Muscle of leg (tissue), 16 donors: ENCODE measurements at places on chromosomes 16 and 17.

GRCh38 chr17:44122816-44123355 is 555 bp downstream of the HDAC5 start:
- H3K36me3 ChIP-seq: peaks cover 11% of the 10 kb centered on the region
- H3K4me3 ChIP-seq: peak overlapping the region; percentile 85
- H3K27me3 ChIP-seq: no peaks in the 10 kb centered on the region

GRCh38 chr17:30103921-30104320 is 12.7 kb upstream of the NSRP1 start:
- peaks cover 3% of the 10 kb centered on the region for H3K27me3 ChIP-seq
- H3K4me3 ChIP-seq: no peak overlapping the region
- no peaks in the 10 kb centered on the region for H3K36me3 ChIP-seq
- no peak for DNase-seq
- peaks cover 3% of the 10 kb centered on the region for H3K4me1 ChIP-seq

DNA sequence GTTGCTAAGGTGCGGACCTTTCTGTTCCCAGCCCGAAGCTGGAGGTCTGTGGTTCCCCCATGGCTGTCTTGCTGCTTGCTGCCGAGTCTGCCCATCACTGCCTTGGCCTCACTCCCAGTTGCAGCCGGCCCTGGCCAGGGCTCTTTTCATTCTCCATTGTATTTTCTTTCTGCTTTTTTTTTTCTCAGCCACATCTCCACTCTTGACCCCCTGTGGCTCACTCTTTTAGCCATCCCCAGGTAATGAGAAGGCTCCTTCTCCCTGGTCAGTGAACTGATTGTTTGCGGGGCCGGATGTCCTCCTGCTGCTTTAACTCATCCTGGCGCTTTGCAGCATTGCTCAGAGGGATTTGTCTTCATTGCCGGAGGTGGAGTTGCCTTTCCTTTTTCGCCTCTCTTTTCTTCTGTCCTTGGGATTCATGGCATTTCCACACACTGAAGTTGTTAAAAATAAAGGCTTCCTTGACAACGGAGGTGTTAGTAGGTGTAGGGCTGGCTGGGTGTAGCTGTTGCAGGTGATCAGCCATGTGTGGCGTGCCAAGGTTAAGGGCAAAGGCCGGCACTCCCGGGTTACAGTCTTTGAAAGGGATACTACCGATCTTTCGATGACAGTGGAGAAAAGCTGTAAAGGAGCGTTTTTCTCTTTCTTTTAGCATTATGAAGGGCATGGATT is 34.1 kb downstream of the MAP2K6 start:
- H3K4me3 ChIP-seq: no peak overlapping the region
- peak; percentile 53 for DNase-seq
- peaks cover 15% of the 10 kb centered on the region for H3K4me1 ChIP-seq
- peak overlapping the region; percentile 49 for H3K27ac ChIP-seq
- H3K36me3 ChIP-seq: no peaks in the 10 kb centered on the region
- no peaks in the 10 kb centered on the region for H3K27me3 ChIP-seq

GRCh38 chr17:66312912-66313311 is 10.5 kb downstream of the PRKCA start:
- H3K27me3 ChIP-seq: peaks cover 3% of the 10 kb centered on the region

- H3K4me1 ChIP-seq: peaks cover 14% of the 10 kb centered on the region
- no peak overlapping the region for H3K27ac ChIP-seq
- no peak overlapping the region for H3K4me3 ChIP-seq
- H3K27me3 ChIP-seq: peaks cover 45% of the 10 kb centered on the region
Measured at GRCh38 chr16:86755571-86756006, 177.2 kb downstream of the FOXL1 start.

GRCh38 chr16:48971571-48972077 is 310.0 kb downstream of the CBLN1 start:
- H3K27ac ChIP-seq: no peak overlapping the region
- no peak for DNase-seq
- H3K36me3 ChIP-seq: no peaks in the 10 kb centered on the region
- H3K27me3 ChIP-seq: no peaks in the 10 kb centered on the region

DNA sequence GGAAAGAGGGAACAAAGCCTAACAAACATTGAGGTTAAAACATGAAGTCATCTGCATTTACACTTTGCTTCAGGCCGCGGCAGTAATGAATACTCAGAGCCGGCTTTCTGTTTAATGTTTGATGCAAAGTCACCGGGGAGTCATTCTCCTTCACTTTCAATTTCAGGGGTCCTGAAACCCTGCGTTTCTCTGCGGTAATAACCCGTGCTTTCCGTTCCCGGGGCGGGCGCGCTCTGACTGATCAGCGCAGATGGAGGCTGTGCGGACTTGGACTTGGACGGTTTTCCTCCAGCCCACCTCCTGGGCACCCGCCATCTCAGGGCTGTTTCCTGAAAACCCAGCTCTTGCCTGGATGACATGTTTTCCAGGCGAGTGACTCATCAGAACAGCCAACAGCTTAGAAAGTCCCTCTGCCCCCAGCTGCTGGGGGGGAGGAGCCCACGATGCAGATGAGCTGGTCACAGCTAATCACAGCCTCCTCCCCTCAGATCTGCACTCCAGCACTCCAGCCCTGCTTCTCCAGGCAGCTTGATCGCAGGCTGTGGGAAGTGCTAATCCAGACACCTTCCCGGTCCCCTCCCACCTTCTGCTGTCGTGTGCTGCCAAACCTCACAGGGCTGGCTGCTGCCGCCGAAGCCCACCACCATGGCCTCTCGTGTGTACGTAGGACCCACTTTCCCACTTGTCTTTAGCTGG is 158.6 kb upstream of the CHMP6 start:
- peak overlapping the region; percentile 94 for H3K27ac ChIP-seq
- peaks cover 13% of the 10 kb centered on the region for H3K36me3 ChIP-seq
- H3K27me3 ChIP-seq: no peaks in the 10 kb centered on the region
- H3K4me1 ChIP-seq: peaks cover 56% of the 10 kb centered on the region
- DNase-seq: peak; percentile 99

DNA sequence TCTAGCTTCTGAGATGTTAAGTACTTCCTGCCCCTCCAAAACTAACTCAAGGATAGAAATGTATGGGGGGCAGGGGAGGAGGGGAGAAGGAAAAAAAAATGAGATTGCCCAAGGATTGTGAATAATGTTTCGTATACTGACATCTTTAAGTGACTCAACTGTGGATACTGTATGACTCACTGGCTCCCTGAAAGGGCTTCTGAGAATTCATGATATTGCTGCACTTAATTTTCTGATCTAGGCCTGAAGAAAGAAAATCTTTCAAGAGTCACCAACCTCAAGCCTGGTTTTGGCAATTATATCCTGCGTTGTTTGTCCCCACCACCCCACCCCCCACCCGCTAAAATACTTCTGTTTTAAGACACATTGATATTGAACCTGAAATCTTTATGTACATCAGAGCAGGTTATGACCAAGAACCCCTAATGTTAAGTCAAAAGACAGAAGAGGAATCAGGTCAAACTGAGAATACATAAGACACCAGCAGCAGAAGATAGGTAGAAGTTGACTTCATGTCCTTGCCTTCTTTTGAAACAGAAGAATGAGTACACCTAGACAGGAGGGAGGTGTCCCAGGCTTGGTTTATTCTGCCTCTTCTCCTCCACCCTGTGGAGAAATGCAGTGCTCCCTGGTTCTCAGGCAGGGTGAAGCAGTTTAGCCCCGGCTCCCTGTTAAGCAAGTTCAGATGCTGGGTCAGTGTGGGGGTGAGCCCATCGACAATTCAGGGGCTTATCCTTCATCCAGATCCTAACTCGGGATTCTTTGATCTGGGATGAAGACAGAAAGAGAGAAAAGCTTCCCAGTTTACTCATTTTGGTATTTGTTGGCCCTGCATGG is 3.3 kb upstream of the FBXL20 start:
- H3K36me3 ChIP-seq: peaks cover 45% of the 10 kb centered on the region
- H3K27me3 ChIP-seq: no peaks in the 10 kb centered on the region
- no peak overlapping the region for H3K4me3 ChIP-seq
- H3K27ac ChIP-seq: no peak overlapping the region

- peak; percentile 89 for DNase-seq
- no peaks in the 10 kb centered on the region for H3K36me3 ChIP-seq
- peaks cover 3% of the 10 kb centered on the region for H3K27me3 ChIP-seq
- peaks cover 27% of the 10 kb centered on the region for H3K4me1 ChIP-seq
- peak overlapping the region; percentile 62 for H3K27ac ChIP-seq
- no peak overlapping the region for H3K4me3 ChIP-seq
Measured at GRCh38 chr16:28011971-28012445, 51.5 kb downstream of the GSG1L start.

DNA sequence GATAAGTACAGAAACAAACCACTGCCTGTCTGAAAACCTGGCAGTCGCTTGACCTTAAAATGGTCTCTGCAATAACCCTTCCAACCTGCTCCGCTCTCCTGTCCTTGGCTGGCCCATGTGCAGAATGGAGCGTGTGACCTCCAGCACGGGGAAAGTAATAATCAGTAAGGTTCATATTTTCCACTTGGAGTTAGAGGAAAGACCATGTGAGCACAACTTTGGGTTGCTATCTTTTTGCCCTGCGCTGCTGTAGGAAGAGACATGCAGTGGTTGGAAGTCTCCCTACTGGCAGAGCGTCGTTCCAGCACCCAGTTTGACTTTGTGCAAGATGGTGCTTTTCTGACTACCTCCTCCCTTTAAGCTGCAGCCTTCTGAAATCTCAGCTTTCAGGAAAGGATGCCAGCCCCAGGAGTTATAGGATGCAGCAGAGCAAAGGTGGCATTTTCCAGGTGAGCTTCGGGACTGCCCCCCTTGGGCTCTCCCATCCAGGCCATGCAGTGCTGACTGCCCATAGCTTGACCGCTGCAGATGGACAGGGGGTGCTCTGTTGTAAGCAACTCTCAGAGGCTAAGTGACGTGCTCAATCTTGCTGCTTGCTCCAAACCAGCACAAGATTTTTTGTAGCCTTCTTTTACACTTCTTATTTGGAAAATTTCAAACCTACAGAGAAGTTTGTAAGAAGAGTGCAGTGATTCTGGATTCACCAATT is 110.7 kb upstream of the NOL11 start:
- no peaks in the 10 kb centered on the region for H3K27me3 ChIP-seq
- H3K36me3 ChIP-seq: no peaks in the 10 kb centered on the region
- H3K4me3 ChIP-seq: no peak overlapping the region
- H3K27ac ChIP-seq: no peak overlapping the region
- peak; percentile 55 for DNase-seq

DNA sequence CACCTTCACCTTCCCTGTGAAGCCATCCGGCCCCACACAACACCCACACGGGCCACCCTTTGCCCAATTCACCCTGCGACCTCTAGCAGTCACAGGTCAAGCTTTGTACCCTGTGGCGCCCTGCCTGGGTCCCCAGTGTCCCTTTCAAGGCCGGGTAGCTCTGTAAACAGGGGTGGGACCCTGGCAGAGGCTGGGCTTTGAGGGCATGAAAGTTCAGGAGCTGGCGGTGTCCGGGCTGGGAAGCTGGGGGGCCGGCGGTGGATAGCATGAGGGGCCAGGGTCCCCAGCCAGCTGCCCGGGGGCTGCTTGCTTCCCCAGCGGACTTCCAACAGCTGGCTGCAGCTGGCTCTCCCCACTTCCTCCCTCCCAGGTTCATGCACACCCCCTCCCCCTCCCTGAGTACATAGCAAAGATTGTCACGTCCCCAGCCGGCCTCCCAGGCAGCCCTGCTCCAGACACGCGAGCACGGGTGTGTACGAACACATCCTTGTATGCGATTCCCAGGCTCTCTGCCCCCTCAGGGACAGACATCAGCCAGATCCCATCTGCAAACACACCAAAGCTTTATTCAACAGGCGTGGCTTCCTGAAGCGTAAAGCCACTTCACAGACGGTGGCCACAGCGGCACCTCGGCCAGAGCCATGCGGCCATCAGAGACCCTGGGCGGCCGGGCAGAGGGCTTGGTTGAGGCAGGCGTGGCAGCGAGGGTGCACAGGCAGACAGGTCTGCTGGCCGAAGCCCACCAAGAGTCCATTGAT is 8.2 kb downstream of the NTHL1 start:
- peak overlapping the region; percentile 85 for H3K27ac ChIP-seq
- no peaks in the 10 kb centered on the region for H3K27me3 ChIP-seq
- peaks cover 96% of the 10 kb centered on the region for H3K4me1 ChIP-seq
- H3K4me3 ChIP-seq: no peak overlapping the region
- DNase-seq: peak; percentile 94

GRCh38 chr16:54000361-54000760 is 286.2 kb downstream of the IRX3 start:
- no peaks in the 10 kb centered on the region for H3K4me1 ChIP-seq
- no peak overlapping the region for H3K27ac ChIP-seq
- no peak for DNase-seq
- H3K27me3 ChIP-seq: no peaks in the 10 kb centered on the region
- H3K36me3 ChIP-seq: peaks cover 5% of the 10 kb centered on the region
- no peak overlapping the region for H3K4me3 ChIP-seq

DNA sequence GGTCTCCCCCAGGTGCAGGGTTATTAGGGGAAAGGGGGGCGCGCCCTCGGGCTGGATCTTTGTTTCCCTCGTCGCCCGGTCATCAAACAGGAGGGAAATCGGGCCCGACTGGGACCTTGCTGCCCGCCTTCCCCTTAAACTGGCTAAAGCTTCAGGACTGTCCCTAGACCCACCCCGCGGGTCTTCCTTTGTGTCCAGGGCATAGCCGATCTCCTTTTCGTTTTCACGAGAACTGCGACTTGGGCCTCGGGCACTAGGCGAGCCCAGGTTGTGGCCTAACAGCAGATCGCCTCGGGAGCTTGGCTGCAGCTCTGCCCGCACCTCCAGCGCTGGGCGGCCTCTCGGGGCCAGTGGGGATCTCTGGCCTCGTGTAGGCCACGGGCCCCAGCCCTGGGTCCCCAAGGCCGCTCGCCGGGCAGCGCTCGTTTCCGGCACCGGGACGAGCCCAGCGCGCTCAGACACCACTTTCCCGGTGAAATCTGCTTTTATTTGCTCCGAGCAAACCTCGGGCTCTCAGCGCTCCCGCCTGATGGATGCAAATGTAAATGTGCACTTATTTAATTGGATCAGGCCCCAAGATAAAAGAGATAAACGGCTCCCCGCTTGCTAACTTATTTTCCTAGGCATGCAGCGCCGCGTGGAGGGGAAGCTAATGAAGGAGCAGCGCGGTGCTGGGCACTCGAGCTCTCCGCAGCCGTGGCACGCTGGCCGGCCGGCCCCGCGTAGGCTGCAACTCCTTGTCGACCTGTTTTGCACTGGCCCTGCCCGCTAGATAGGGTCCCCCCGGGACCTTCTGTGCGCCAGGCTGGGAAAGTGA is 7.8 kb downstream of the IRX5 start:
- H3K36me3 ChIP-seq: no peaks in the 10 kb centered on the region
- H3K27me3 ChIP-seq: peaks cover 93% of the 10 kb centered on the region
- DNase-seq: peak; percentile 30

DNA sequence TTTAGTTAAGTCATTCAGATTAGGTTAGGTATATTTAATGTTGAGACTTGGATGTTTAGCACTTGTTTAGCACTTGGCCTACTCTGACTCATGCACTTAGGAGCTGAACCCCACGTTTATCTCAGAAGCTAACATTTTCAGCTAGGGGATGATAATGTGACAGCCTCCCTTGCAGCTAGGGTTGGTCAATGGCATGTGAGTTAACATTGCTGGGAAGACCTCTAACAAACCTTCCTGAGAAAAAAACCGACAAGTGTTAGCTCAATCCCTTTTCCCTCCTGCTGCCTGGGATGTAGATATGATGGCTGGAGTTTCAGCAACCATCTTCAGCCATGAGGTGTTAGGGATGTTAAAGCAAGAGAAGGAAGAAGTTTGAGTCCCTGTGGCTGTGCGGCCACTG is 185.0 kb upstream of the FOXF1 start:
- no peak overlapping the region for H3K27ac ChIP-seq
- DNase-seq: no peak
- H3K4me3 ChIP-seq: no peak overlapping the region
- peaks cover 61% of the 10 kb centered on the region for H3K27me3 ChIP-seq
